ENCODE measurements at places on chromosomes 5 and 9.

DNA sequence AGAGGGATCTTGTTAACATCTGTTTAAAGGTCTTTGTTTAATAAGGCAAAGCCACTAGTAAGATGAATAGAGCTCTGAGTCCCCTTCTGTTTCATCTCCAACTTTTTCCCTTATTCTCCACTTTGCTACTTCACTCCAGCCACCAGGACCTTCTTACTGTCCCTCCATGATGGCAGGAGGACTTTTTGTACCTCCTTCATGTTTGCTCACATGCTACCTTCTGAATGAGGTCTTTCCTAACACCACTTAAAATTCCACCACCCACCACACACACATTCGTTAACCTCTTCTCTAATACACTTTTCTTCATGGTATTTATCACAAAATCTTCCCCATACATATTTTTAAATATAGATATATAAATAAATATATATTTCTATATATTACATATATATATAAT is 501.9 kb downstream of the PDE4D start:
- DNase-seq: no peak

DNA sequence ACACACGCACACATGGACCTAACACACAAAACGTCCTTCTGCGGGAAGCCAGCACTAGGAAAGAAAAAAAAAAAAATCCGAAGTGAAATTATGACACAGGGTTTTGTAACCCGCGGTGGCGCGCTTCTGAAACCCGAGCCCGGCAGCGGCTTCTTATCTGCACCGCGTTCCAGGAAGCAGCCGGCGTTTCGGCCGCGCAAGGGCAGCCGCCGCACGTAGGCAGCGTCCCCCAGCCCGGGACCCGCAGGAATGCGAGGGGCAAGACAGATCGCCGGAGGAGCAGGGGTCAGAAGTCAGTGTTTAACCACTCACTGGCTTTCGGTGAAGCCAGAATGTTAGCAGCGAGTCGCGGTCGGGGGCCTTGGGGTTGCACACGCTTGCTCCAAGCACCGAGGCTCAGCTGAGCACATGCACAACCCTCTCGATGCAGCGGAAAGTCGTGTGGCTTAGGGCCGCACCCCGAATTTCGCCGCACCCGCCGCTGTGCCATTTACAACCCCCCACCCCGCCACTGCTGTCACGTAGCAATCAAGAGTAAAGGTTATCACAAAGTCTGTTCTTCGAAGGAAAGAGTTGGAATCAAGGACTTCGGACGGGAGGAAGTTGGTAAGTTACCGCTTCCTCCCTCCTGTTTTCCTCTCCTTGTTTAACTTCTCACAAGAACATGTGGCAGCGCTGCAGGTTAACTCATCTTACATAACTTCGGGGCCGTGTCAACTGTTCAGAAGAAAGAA is 167.9 kb downstream of the AUH start:
- no peak for DNase-seq

- peak; percentile 71 for DNase-seq
Measured at GRCh38 chr5:33969572-33970452, 14.7 kb downstream of the SLC45A2 start.

- no peak for DNase-seq
Measured at GRCh38 chr9:34653151-34654072, 1.4 kb downstream of the IL11RA start.

GRCh38 chr5:132076202-132076830 is 2.7 kb downstream of the CSF2 start:
- no peak for DNase-seq

- DNase-seq: no peak
Measured at GRCh38 chr5:112823656-112824055, 37.4 kb upstream of the SRP19 start.

GRCh38 chr5:173573126-173573960 is 43.1 kb downstream of the BOD1 start:
- peak; percentile 29 for DNase-seq

- DNase-seq: no peak
Measured at GRCh38 chr5:167644619-167645018, 646.8 kb upstream of the WWC1 start.

GRCh38 chr5:148839960-148840359 is 13.5 kb downstream of the ADRB2 start:
- no peak for DNase-seq

- no peak for DNase-seq
Measured at GRCh38 chr9:70983723-70984295, 137.6 kb downstream of the TRPM3 start.

- no peak for DNase-seq
Measured at GRCh38 chr5:1265461-1266455, 29.1 kb downstream of the TERT start.

DNA sequence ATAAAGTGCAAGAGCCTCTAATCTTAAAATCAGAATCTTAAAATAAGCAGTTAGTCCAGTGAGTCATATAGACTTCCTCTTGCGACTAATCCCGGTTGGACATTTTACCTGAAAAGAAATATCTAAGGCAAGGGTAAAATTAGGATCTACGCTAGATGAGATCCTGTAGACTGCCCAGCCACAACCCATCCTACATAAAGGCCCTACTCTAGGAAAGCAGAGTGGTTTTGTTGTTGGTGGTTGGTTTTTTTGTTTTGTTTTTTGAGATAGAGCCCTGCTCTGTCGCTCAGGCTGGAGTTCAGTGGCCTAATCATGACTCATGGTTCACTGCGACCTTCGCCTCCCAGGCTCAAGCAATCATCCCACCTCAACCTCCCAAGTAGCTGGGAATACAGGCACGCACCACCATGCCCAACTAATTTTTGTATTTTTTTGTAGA is 6.9 kb downstream of the TSC1 start:
- no peak for DNase-seq

- DNase-seq: no peak
Measured at GRCh38 chr9:131076347-131077195, 19.8 kb upstream of the AIF1L start.

- no peak for DNase-seq
Measured at GRCh38 chr9:133125941-133126696, 5.1 kb upstream of the RALGDS start.

GRCh38 chr5:41065691-41066335 is 5.3 kb downstream of the MROH2B start:
- no peak for DNase-seq

GRCh38 chr5:81789033-81789432 is 38.1 kb upstream of the SSBP2 start:
- no peak for DNase-seq

DNA sequence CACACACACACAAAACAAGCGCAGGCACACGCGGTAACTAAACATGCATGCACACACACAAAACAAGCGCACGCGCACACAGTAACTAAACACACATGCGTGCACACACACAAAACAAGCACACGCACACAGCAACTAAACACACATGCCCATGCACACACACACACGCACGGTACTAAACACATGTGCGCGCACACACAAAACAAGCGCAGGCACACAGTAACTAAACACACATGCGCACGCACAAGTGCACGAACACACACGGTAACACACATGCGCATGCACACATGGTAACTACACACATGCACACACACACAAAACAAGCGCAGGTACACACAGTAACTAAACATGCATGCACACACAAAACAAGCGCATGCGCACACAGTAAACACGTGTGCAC is 19.9 kb upstream of the SLC6A3 start:
- no peak for DNase-seq

GRCh38 chr5:55517804-55518203 is 17.0 kb downstream of the PLPP1 start:
- no peak for DNase-seq

- peak; percentile 6 for DNase-seq
Measured at GRCh38 chr9:111691672-111692329, 30.4 kb downstream of the GNG10 start.

GRCh38 chr9:4022435-4023067 is 277.3 kb downstream of the GLIS3 start:
- DNase-seq: no peak

- no peak for DNase-seq
Measured at GRCh38 chr5:18074961-18075360, 440.7 kb downstream of the TAF11L14 start.

DNA sequence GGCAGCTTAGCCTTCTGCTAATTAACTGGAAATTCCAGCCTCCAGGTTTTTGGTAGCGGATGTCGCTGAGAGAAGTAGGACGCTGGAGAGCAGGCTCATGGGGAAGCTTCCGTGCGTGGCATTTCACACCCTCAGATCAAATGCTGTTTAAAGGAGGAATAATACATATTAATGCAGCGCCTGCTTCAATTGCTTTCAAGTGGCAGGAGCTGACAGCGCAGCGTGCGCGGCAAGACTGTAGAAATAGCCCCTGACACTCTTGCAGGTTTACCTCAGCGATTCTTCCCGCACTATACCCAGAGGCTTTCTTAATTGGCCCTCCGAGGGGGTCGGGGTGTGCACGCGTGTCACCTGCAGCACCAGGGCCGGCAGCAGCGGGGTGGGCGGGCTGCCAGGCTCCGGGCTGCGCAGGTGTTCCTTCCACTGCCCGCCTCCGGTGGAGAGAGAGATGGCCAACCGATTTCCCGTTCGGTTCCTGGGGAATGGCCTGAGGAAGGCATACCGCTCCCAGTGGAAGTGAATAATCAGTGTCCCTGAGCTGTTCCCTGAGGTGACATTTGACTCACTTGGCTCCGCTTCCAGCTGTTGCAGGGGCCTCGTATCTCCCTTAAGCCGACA is 427.9 kb downstream of the KCTD16 start:
- DNase-seq: peak; percentile 44

DNA sequence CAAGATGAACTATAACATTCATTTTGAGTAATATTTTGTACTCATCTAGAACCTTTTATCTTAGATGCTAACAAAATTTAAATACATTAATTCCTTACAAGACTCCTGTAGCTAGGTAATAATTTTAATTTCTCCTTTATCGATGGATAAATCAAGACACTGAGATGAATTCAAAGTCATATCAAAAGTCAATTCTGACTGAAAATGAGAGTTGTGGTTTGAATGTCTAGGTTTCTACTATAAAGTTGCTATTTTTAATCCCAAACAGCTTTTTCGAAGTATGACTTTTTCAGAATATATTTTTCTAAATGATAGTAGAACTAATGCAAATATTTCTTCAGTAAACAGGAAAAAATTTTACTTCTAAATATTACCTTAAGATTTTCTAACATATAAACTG is 491.7 kb upstream of the FAM174A start:
- DNase-seq: no peak

DNA sequence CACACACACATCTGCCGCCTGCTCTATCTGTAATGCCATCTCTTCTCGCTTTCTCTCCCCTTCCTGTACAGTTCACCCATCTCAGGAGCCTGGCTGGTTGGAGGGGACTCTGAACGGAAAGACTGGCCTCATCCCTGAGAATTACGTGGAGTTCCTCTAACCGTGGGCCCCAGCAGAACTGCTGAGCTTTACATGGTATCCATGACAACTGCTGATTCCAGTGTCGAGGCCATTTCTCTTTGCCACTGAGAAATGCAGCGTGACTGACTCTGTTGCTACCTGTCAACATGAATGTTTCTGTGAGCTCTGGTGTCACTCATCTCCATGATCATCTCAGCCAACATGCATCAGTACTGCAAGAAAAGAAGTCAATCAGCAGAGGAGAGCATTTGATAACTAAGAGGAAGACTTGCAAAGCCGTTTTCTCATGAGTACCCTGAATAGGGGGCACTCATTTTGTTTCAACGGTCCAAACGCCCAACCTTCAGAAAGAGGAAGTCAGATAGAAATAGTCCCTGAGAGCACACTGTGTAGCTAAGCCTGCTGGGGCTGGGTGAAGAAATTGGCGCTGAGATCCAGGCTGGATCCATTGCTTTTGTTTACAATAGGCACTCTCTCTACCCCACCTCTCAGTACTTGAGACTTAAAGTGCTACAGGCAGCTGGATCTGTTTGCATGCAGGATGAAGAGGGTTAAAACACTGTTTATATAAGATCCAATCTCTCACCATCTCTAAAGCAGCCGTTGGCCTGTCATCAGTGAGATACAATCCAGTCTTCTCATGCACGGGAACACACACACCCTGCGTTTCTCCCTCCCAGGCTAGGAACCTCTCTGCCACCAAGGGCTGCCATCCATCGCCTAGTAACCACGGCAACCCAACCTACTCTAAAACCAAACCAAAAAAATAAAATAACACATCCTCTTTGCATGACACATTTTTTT is 180.9 kb downstream of the NR3C1 start:
- DNase-seq: peak; percentile 99

GRCh38 chr9:114015607-114016006 is 62.5 kb downstream of the AMBP start:
- DNase-seq: no peak

DNA sequence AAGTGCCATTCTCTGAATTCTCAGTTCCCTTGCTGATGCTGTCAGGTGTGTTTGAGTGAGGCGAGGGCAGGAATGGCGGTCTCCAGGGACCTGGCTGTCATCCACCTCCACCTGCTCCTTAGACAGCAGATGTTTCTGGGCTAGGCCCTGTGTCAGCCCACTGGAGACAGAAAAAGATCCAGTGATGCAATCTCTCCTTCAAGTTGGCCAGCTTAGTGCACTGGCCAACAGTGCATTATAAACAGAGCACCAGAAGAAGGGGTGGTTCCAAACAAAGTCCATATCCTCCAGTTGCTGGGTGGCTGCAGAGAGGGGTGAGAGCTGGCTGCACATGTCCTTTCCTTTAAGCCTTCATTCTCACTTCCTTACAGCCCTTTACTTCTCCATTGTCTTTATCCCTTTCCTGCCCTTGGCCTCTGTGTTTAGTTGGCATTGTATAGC is 26.5 kb downstream of the NANS start:
- DNase-seq: no peak

DNA sequence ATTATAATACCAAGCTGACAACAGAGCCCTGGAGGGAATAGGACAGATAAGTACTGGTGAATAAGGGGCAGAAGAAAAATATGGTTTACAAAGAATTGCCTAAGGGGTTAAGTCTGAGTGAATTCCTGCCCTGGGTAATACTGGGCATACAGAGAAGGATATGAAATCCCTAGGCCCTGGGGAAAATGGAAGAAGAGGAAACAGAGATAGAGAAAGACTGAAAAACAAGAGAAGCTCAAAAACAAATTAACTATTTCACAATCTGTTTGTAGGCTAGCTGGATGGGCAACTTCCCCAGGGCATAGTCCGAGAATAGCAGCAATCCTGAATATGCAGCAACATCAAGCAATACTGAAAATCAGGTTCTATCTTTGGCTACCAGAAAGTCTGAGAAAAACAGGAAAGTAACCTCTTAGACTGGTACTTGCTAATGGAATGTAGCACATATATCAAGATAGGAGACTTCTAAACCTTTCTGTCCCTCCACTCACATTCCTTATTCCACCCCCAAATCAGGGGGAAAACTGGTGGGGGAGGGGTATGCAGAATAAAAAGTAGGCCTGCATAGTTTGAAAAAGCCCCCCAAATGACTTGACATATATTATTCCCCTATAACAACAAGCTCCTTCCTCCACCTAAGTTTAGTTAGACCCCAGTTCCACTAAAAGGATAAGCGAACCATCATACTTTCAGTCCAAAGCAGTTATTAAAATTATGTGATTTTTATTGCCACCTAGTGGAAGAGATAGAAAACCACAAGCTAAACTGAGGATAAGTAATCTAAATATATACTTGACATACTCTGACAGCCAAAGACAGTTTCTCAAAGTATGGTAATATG is 20.6 kb downstream of the SLC38A9 start:
- peak; percentile 36 for DNase-seq

- DNase-seq: no peak
Measured at GRCh38 chr9:113966394-113966793, 90.3 kb downstream of the ZNF618 start.

All from SHP77 treated with DMSO at 0.1 percent for 48 hours (cell line).